ENCODE measurements at places on chromosomes 3 and 15.

- no peak for DNase-seq
Measured at GRCh38 chr3:40979962-40980361, 219.3 kb upstream of the CTNNB1 start.

GRCh38 chr3:42430781-42431532, 20.5 kb upstream of the LYZL4 start:
- DNase-seq: no peak

GRCh38 chr3:60675424-60675823, 575.8 kb downstream of the FHIT start:
- DNase-seq: no peak

GRCh38 chr15:78979456-78980320, 34.8 kb upstream of the CTSH start:
- DNase-seq: peak; percentile 54

GRCh38 chr3:139509631-139510030, 29.9 kb downstream of the RBP1 start:
- DNase-seq: no peak

DNA sequence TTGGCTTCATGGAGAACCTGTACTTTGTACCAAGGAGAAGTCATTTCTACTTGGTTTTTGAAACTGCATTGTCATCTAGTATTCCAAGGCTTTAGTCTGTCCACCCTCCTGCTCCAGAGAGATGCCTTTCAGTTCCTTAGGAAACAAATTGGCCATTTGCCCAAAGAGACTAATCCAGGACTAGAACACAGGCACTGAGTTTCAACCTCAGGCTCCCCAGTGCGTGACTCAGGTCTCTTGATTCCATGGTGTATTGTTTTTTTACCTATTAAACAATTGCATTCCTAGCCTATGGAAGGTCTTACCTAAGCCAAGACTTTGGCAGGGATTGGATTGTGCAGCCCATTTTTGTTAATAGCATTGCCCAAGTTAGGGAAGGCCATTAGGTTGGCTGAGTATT, 214.8 kb upstream of the CTDSPL start:
- no peak for DNase-seq

- DNase-seq: no peak
Measured at GRCh38 chr3:16252243-16252978, 12.3 kb downstream of the DPH3 start.

- DNase-seq: no peak
Measured at GRCh38 chr15:68259883-68260282, 17.7 kb upstream of the FEM1B start.

DNA sequence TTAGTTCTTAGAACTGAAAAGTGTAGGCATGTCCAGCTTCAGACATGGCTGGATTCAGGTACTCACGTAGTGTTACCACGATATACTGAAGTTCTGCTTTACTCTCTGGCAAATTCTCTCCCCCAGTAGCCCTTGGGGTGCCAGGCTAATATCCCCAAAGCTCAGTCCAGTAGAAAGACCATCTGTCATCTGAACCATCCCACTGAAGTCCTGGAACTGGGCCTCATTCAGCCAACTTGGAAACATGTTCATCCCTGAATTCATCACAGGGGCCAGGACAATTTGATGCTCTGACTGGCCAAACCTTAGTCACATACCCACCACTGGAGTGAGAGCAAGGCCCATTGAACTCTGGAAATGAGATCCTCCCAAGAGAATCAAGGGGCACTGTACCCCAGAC, 8.2 kb downstream of the EFCC1 start:
- DNase-seq: no peak

DNA sequence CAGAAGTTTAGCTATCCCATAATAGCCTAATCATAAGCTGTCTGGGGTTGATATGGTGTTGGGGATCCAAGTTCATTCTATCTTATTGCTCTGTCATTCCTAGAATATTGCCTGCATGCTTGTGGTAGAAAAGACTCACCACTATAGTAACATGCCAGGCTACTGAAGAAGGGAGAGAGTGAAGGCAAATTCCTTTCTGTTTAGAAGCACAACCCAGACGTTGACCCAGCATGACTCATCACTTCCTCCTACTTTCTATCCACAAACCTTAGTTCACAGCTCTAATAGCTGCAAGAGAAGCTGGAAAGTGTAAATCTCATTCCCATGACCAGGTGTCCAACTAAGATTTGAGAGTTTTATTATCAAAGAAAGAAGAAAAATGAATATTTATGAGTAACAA, 57.8 kb upstream of the NMD3 start:
- DNase-seq: no peak

GRCh38 chr15:26073430-26074333, 210.6 kb upstream of the ATP10A start:
- no peak for DNase-seq

DNA sequence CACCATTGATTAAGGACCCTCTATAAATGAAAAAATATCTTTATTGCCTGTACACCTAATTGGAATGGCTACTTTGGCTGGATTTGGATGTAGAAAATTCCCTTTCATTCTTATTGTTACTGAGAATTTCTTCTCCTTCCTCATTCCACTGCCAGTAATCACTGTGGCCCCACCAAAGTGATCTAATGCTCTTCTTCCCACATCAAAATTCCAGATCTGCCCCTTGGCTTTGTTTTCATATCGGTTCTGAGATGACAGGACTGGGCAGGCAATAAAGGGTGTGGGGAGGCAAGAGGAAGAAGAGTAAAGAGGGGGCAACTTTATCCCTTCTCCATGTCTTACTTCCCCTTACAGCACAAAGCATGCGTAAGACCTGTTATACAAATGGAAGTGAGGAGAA, 2.1 kb downstream of the ANKUB1 start:
- no peak for DNase-seq

- DNase-seq: no peak
Measured at GRCh38 chr3:115018694-115019093, 128.4 kb downstream of the ZBTB20 start.

DNA sequence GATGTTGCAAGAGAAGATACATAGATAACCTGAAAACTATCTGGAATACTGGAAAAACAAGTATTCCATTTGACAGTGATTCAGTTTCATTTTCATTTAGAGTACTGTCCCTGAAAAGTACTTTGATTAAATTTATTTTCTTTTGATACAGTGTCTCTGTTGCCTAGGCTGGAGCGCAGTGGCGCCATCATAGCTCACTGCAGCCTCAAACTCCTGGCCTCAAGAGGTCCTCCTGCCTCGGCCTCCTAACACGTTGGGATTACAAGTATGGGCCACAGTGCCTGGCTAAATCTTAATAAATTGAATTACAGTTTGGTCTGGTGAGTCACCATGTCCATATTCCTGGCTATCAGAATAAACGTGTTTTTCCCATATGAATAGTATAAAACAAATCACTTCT, 1.6 kb upstream of the LEO1 start:
- no peak for DNase-seq

GRCh38 chr3:6994081-6994668, 133.3 kb downstream of the GRM7 start:
- DNase-seq: no peak

- no peak for DNase-seq
Measured at GRCh38 chr3:44106756-44107155, 134.9 kb upstream of the TOPAZ1 start.

DNA sequence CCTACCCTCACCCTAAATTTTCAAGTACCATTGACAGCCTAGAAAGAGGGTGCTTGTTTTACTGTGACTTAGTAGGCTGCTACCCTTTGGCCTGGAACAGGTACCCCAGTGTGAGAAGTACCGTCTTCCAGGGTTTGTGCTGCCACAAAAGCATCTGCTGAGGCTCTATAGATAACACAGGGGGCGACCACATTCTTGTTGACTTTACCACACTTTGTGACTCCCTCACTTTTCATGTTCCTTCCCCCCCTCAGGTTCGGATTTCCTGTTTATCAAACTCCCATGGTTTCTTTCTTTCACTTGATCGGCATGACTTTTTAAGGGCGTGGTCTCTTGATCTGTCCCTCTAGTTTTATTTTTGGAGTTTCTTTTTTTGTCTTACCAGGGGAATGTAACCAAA, 23.5 kb downstream of the EXOG start:
- peak; percentile 53 for DNase-seq

DNA sequence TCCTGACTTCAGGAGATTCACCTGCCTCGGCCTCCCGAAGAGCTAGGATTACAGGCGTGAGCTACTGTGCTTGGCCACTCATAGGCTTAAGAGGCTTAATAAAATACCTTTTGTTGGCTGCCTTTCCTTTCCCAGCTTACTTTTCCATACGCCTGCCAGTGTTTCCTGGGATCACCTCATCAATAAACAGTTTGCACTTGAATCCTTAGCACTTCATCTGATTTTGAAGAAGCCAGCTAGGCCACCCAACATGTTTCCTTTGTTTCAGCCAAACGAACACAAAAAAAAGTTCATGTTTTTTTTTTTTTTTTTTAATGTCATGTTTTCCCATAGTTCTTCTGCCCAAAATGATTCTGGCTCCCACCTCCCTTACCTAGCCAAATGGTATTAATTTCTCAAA, 92.3 kb downstream of the RAP2B start:
- DNase-seq: no peak

GRCh38 chr15:40940296-40940801, 11.2 kb downstream of the DLL4 start:
- no peak for DNase-seq

GRCh38 chr3:4670352-4670751, 177.2 kb downstream of the ITPR1 start:
- DNase-seq: no peak

- no peak for DNase-seq
Measured at GRCh38 chr3:31955581-31955980, 25.5 kb downstream of the OSBPL10 start.

- no peak for DNase-seq
Measured at GRCh38 chr3:22835041-22835440, 368.1 kb upstream of the UBE2E2 start.

- DNase-seq: no peak
Measured at GRCh38 chr3:180466401-180467011, 135.5 kb upstream of the TTC14 start.

GRCh38 chr3:179933914-179934313, 102.8 kb downstream of the PEX5L start:
- DNase-seq: no peak

DNA sequence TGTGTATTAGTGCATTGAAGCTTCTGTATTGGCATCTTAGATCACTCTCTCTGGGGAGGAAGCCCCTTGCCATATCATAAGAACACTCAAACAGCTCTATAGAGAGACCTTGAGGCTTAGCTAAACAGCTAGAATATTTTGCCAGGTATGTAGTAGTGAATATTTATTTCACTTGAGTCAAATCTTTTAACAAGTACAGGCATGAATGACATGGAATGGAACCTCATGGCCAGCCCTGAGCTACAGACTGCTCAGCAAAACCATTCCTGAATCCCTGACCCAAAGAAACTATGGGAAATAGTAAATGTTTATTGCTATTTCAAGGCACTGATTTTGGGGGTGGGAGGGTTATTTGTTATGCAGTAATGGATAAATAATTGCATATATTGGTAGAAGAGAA, 604.8 kb downstream of the MECOM start:
- no peak for DNase-seq

DNA sequence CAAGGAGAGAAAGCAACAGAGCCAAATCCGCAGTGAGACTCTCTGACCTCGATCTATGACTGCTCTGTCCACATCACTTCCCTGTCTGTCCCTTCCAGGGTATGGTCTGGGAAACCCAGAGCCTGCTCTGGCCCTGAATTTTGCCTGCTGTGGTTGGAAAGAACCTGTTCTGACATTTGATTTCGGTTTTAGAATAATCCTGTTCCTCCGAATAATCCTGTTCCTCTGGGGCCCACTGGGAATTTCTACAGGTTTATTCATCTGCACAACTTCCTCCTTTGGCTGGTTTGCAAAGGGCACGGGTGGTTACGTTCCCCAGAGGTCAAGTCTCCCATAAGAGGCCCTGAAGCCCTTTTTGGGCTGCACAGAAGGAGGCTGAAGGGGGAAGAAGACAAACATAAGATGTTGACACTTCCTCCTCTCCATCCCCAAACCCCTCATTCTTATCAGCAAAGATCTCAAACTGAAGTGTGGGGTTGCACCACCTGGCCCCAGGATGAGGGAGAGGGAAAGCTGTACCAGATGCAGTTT, 10.6 kb downstream of the LAMP3 start:
- no peak for DNase-seq

- no peak for DNase-seq
Measured at GRCh38 chr3:105999856-106000255, 131.0 kb upstream of the CBLB start.

GRCh38 chr3:37872413-37873160, 10.9 kb downstream of the CTDSPL start:
- DNase-seq: no peak

GRCh38 chr3:177551431-177551836, 354.2 kb upstream of the TBL1XR1 start:
- DNase-seq: peak; percentile 43

Measured in CD4-positive, alpha-beta T cell treated with Interleukin-17A for 4 hours (primary cell).